ENCODE measurements at places on chromosomes 1 and 21.

GRCh38 chr1:178060789-178061556, 32.9 kb upstream of the RASAL2 start:
- DNase-seq, result peak; percentile 34

DNA sequence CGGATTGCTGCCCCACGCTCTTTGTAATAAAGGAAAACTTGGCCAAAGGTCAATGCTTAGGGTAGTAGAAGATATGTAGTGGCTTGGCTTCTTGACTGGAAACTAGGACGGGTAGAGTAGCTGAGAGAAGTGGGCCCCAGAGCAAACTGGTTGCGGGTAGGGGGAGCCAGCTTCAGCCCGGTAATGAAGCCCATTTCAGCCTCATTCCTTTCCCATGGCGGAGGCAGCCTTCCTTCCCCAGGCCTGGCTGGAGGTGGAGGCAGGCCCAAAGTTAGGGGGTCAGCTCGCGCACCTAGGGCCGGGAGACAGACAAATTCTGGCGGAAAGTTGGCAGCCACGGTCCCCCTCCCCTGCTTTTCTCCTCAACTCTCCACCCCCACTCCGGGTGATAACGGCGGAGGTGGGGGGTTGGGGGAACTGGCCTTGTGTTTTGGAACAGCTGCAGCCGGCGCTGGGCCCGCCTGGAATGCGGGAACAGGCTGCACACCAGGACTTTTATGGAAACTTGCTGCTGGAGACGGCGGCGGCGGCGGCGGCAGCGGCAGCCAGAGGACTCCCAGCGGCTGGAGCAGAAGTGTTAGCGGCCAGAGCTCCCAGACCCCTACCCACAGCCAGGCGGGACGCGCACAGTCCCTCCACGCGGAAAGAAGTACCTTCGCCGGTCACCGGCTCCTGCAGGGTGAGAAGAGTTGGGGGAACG, at the start of gene NEXN:
TSS of gene NEXN (plus strand) at position 544 of the 700 bp plus-strand sequence. CDS start 27,483 bp downstream, outside the sequence.
- DNase-seq, result no peak

DNA sequence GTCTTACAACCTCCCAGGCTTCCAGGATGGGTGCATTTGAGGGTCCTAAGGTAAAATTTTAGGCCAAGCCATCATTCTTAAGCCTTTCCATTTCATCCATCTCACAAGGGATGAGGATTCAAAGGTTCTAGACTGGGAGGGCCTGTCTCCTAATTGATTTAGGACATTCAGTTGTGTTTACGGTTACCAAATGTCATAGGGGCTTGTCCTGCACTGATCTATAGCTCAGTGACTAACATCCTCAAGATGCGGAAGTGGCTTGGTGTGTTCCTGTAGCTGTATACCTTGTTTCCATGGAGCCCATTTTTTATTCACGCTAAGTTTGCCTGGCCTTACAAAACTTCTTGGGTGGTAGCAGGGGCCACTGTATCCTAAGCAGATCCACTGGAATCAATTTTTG, 52.8 kb downstream of the DUSP10 start:
- DNase-seq, result no peak

DNA sequence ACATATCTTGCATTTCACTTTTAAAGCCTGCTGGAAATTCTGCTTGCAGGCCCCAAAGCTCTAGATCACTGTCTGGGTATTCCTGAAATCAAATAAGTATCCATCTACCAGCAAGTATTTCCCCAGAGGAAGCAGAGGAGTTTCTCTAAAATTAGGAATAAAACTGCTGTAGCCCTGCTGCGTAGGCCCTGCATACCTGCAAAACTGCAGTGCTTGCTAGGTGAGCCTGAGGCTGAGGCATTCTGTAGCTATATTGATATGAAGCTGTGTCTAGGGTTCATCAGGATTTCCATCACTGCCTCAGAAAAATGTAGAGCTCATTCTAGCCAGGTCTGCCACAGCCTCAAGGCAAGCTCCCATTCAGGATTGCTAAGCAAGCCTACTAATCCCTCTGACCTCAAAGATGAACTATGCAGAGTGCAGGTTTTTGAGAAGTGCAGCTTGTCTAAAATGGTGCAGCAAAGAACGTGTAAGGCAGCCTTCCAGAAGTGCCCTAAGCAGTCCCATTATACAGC, 28.7 kb downstream of the NPHS2 start:
- no peak for DNase-seq

GRCh38 chr1:20227704-20228103, 41.4 kb upstream of the PLA2G2C start:
- DNase-seq, result no peak

DNA sequence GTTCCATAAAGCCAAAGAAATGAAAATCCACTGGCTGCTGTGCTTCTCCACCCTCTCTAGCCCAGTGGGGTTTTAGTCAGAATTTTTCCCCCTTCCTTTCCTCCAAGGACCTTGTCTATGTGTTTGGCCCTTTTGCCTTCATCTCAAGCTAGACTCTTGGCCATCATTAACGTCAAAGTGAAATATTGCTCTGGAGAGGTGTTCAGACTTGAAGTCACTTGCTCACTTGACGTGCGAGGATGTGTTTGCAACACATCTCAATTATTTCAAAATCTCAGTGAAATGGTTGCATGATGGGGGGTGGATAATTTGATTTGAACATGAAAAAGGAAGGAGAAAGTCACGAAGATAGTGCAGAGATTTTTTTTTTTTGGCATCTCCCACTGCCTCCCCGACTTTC, 13.6 kb downstream of the EVA1C start:
- DNase-seq, result no peak

DNA sequence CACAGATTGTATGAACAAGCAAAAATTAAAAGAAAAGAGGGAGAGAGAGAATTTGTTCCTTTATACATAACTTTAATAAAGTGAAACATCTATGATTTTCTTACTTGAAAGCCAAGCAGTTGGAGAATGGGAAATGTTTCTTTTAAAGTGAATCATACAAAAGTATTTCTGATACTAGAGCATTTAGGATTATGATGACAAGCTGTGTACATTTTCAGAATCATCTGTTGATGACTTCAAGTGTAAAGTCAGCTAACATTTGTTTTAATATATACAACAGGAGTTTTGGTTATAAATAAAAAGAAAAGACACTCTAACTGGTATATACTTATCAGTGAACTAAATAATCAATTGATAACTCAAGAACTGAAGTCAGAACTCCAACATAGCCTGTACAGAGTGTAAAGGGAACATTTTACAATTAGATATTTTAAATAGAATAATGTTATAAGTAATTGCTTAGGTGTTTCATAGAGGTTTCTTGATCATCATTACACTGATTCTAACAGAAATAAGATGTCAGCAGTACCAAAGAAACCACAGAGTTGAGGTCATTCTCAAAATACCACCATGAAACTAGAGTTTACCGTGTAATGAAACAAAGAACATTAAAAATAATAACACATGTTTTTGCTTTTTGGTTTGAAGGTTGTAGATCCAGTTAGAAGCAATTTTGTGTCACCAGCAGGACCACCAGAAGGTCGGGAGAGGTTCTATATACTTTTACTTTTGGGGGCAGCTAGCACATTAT, 103.4 kb downstream of the COL24A1 start:
- no peak for DNase-seq

DNA sequence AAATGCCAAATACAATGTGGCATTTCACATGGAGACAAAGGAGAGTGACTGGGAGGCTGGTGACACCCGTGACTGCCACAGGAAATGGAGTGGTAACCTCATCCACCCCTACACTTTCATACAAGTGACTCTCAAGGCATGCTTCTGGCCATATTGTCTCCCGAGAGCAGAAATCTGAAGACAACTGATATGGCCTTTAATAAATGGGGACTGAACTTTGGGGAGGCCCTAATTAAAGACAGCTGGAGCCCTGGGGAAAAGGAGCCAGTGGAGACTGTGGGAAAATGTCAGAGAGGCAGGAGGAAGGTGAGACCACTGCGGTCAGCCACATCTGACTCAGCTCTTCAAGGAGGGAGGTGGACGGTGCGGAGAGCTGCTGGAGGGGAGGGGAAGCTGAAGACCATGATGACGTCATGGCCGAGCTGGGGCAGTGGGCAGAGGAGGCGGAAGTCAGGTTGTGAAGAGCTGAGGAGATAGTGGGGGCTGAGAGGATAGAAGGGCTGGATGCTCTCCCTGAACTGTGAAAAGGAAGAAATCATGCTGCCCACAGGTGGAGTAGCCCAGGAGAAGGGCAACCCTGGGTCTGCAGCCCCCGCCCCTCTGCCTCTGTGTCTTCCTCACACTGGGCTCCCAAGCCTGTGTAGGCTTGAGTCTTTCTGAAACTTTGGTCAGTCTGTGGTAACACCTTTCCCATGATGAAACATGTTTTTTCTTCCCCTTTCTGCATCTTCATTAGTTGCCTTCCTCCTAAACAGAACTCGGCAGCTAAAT, 14.0 kb upstream of the NCF2 start:
- DNase-seq, result no peak

DNA sequence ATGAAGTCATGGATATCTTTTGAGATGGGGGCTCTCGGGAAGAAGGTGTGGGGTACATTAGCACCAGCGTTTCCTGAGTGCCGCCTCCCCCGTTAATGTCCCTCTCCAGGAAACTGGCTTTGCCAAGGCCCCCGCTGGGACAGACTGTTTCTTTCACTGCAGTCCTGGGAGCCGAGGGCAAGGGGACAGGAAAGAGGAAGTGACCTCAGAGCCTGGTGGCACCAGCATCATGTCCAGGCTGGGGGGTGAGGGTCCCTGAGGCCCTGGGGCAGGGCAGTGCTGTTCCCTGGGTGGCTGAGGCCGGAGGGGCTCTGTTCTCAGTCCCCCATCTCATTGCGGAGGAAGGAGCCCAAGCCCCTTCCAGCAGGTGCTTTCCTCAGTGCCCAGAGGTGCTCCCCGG, 5.8 kb downstream of the PFKL start:
- no peak for DNase-seq

- DNase-seq, result no peak
These were observed 634.6 kb downstream of the SMYD3 start for GRCh38 chr1:245872475-245872874.

DNA sequence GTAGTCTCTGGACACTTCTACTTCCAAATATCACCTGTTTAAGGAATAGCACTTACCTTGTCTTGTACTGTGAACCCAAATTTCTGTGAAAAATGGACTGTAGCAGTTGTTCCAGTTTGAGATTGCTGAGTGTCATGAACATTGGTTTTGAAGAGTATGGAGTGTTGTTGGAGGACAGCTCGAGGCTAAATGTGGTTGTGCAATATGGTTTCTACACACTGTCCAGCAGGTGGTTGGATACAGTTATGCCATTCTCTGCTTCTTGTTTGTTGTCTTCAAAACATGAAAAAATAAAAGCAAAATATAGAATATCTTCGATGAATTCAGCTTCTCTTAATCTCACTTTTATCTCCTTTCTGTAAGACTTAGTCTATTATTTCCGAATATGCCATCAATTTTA, 67.1 kb downstream of the DDR2 start:
- DNase-seq, result no peak

All from caudate nucleus (tissue), 63 donors.